Fibroblast of mammary gland (primary cell): ENCODE measurements at places on chromosomes 16 and 17.
A peak's percentile ranks its signal among the peaks of the same experiment; 100 is the strongest.

DNA sequence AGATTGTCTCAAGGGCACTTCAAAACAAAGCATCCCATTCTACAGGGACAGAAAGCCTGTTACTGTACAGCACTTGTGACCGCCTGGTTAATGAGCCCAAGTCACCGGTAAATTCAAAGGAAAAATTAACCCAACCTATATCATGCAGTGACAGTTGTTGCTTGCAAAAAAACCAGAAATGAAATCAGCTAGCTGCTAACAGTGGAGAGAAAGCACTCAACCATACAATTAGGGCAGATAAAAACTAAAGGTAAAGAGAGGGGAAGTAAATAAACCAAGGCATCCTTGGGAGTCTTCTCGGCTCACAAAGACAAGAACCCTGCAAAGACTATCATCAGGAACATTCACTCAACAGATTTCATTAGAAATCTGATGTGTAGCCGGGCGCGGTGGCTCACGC, 5.9 kb downstream of the RETREG3 start:
- DNase-seq, result no peak

DNA sequence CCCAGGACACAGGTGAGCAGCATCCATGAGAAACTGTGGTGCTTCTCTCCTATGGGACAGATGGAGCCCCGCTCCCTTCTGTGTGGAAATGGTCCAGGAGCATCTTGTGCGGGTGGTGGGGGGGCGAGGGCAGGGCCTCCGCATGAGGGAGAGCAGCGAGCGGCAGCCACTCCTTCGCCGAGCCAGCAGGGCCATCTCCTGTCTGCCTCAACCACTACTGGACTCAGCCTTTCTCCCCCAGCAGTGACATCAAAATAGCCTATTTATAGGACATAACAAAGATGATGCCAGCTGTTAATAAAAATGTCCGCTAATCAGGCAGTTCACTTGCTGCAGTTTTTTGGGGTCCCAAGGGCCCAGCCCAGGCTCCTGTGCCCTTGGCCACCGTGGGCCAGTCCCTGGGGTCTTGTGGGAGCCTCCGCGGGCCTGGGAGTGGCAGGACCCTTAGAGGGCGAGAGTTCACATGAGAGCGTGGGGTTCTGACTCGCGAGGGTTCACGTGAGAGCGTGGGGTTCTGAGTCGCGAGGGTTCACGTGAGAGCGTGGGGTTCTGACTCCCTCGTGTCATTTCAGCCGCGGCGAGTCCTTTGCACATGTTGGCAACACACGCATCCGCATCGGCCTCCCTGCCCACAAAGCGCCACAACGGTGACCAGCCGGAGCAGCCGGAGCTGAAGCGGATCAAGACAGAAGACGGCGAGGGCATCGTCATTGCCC, 47.4 kb downstream of the WDR45B start:
- DNase-seq, result no peak

DNA sequence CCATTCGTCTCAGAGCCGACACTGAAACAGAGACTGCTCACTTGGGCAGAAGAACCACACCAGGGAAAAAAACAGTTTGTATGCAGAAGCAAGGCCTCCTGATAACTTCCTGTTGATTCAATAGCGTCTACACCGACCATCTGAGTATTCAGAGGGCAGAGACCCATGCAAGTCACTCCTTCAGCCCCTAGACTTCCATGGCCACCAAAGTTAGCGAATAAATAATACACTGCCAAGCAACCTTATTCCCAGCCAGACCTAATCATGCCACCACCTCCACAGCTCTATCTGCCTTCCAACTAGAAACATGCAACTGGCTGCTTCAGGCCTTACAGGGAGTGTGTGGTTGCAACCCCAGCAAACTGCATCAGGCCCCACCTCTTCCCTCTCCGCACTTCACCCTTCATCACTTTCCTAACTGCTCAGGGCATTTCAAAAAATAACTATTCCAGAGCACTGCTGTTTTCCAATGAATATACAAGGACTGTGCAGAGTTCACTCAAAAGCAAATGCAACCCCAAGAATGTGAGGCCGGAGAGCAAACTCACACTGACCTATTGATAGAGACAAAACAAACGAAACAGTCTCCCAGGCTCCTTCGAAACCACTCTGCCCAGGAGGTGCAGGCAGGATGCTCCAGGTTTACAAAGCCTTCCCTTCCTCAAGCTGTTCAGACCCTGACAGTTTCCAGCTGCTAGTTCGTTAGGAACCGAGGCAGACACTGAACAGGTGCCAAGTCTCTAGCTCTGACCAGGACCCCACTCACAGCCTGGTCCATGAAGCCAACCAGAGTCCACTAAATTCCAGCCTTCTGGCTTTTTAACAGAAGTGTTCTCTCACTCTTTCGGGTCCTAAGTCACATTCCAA, 3.6 kb downstream of the USP7 start:
- DNase-seq, result peak; percentile 23

GRCh38 chr17:34383216-34383615, 20.2 kb upstream of the CCL1 start:
- no peak for DNase-seq

GRCh38 chr16:87016046-87017035, 300.9 kb downstream of the C16orf95 start:
- DNase-seq, result peak; percentile 37

GRCh38 chr16:85220125-85220839, 108.0 kb upstream of the CIBAR2 start:
- DNase-seq, result peak; percentile 82

DNA sequence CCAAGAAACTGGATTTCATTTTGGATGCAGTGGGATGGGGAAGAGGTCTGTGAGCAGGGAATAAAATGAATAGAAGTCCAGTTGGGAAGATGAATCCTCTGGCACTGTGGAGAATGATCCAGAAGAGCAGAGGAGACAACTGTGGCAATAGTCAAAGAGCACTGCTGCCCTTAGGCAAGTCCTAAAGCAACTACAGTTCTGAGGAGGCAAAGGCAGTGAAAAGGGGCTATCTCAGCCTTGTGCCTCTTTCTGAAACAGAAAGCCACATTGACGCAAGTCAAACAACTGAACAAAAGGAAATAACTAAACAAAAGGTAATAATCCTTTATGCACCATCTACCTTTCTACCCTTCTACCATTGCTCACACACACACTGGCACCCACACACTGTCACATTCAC, 238.0 kb upstream of the AXIN2 start:
- no peak for DNase-seq

- peak; percentile 75 for DNase-seq
These were observed 418.0 kb upstream of the PSMD7 start for GRCh38 chr16:73878611-73879010.

- DNase-seq, result no peak
These were observed 19.7 kb downstream of the METRNL start for GRCh38 chr17:83099086-83099555.

GRCh38 chr16:15907863-15908478, 19.6 kb upstream of the CEP20 start:
- DNase-seq, result peak; percentile 45

DNA sequence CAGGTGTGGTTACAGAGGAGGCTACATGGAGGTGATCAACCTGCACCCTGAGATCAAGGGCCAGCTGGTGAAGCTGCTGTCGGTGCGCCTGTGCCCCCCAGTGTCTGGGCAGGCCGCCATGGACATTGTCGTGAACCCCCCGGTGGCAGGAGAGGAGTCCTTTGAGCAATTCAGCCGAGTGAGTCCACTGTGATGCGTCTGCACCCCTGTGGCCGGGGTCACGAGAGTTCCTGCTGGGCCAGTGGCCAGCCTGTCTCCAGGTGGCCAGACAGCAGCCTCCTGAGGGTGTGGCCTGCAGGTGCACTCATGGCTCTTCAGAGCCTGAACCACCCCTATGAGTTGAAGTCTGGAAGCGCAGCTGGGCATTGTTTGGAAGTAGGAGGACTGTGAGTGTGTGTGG, 38.1 kb downstream of the GPT2 start:
- DNase-seq, result no peak

- no peak for DNase-seq
These were observed 15.5 kb downstream of the TK2 start for GRCh38 chr16:66534376-66534799.

DNA sequence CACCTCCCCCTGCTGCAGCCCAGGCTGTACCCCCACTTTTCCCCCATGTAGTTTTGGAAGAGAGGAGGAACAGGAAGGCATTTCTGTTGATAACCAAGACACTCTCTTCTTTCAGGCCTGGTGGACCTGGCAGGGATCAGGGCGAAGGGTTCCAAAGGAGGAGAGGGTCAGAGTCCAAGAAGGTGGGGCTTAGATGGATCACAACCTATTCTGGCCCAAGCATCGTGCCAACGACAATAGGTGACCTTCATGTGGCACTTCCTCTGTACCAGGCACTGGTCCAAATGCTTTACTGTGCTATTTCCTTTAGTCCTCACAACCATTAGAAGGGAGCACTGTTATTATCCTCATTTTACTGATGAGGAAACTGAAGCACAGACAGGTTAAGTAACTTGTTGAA, 84.3 kb downstream of the TMEM132E start:
- no peak for DNase-seq

DNA sequence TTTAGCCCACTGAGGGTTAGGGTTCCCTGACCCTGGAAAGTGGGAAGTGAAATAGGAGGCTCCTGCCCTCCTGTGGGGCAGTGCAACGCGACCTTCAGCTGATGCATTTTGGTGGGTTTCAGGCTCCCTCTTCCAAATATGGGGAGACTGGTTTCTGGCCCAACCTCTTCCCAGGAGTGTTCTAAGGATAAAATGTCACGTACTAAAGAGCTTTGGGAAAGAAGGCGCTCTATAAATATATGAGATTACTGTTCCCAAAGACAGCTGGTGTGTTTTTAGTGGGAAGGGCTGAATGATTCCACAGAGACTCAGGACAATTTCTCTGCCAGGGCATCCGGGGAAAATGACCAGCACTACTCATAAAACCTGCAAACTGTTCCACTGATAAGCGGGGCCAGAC, 9.8 kb downstream of the SLC35B1 start:
- no peak for DNase-seq

DNA sequence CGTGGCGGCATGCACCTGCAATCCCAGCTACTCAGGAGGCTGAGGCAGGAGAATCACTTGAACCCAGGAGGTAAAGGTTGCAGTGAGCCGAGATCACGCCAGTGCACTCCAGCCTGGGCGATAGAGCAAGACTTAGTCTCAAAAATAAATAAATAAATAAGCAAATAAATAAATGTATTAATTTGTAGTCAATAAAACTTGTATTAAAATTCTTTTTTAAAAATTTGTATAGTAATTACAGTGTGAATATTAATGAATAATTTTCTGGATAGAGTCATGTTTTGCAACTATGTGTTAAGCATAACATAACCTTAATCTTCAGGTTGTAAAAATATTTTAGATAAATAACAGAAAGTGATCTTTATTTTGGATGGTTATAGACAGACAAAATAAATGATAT, 27.2 kb upstream of the DUSP14 start:
- no peak for DNase-seq

GRCh38 chr16:28923652-28924398, 1.2 kb downstream of the RABEP2 start:
- DNase-seq, result no peak

DNA sequence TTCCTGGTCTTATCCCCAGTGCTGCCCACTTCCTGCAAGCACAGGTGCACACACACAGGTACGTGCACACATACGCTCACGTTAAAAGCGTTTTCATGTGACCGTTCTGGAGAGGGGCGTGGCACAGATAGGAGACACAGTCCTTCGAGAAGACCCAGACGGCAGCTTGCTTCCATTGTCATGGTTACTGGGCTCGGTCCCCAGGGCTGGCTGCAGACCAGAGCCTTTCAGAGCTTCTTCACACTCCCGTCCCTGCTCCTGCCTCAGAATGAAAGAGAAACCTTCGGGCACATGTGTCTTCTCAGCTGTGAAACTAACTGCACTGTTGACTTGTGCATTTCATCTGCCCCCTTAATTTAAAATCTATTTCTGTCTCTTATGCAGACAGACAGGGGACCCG, 154.2 kb downstream of the PITPNC1 start:
- no peak for DNase-seq

DNA sequence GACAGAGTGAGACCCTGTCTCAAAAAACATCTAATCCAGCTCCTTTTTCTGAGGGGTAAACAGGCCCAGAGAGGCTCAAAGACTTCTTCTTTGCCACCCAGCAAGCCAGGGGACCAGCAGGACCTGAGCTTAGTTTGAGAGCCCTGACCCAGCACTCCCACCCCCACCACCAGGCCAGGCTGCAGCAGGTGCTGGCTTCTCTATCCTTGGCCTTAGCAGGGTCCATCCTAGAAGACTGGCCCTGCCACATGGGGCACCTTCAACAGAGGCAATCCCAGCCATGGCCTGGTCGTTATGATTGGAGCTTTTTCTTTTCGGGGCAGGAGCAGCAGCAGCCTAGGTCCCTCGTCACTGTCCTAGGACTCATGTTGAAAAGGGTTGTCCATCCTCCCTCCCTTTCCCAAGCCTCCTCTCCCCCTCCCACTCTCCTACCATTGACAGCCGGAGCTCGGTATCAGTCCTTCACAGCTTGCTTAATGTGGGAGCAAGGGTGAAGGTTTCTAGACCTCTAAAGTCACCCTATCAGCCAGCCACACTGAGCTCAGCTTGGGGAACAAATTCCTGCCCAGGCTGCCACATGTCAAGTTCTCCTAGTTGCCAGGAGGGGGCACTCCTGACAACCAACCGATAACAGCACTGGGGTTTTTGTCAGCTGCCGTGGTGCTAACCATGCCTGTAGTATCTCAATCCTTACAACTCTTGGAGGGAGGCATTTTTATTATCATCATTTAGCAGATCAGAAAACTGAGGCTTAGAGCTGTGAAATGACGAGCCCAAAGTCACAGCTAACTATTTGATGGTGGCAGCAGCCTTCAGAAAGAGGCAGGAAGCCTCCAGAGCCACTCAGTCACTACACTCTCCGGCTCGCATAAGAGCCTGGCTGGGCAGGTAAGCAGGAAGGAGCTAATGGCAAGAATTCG, 11.2 kb downstream of the MRPL27 start:
- peak; percentile 77 for DNase-seq

DNA sequence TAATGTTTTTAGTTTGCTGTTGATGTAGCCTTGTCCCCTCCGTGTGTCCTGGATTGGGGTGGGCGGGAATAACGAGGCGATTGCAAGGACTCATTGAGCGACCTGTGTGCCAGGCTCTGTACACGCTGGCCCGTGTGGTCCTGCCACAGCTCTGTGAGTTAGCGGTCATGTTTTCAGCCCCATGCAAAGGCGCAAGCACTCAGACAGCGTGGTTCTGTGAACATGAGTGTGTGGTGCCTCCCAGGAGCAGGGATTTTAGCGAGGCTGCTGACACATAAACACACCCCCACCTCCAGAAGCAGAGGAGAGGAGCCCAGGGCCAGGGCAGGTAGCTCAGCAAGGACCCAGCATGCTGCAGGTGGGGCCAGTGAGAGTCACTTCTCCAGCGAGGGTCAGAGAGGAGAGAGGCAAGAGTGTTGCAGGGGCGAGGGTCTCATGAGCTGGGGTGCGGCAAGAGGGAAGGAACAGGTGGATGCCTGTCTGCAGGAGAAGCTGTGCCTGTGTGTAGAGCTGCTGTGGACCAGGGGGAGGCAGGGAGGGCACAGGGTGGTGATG, 115.3 kb downstream of the OR1D5 start:
- DNase-seq, result no peak

DNA sequence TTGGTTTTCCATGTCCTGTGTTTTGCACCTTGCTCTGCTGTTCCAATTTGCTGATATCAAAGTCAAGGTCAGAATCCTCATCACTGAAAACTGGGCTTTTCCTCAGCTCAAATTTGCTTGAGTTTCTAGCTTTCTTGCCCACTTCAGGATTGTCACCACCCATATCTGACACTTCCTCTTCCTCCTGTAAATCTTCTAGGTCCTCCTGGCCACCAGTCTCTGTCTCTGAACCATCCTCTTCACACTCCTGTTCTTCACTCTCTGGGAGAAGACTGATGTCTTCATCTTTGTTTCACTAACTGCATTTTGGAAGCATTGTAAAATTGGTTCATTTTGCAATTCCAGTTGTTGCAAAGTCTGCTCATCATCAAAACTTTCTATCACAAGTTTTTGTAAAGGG, 63.4 kb upstream of the RBL2 start:
- DNase-seq, result no peak
